Transverse colon (tissue), 4 donors: ENCODE measurements at places on chromosomes 2 and 18. TPM values are rescaled to one million over a fixed set of nuclear protein-coding genes. Genes with fewer than 3 reads are reported as not detected.

Gene PDCD1
- 0.55 TPM for total RNA-seq

DNA sequence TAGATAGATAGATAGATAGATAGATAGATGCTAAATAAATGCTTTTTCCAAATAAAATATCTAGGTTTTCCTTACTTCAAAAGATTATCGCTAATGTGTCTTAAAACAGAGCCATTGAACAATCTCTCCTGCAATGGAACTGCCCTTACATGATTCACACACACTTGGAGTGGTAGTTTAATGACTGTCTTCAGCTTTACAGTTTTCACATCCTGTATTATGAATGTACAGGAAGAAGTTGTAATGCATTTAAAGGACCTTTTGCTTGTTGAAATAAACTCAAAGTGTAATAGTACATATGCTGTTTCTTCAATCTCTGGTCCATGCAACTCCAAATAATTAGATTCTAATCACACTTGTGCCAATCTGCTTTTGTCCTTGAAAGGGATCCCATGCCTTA lies 797.6 kb upstream of the CDH2 start:
- H3K27me3 ChIP-seq = no peaks in the 10 kb centered on the region
- no peaks in the 10 kb centered on the region for H3K36me3 ChIP-seq
- H3K27ac ChIP-seq = no peak overlapping the region
- no peak overlapping the region for H3K4me3 ChIP-seq
- no peaks in the 10 kb centered on the region for H3K4me1 ChIP-seq

DNA sequence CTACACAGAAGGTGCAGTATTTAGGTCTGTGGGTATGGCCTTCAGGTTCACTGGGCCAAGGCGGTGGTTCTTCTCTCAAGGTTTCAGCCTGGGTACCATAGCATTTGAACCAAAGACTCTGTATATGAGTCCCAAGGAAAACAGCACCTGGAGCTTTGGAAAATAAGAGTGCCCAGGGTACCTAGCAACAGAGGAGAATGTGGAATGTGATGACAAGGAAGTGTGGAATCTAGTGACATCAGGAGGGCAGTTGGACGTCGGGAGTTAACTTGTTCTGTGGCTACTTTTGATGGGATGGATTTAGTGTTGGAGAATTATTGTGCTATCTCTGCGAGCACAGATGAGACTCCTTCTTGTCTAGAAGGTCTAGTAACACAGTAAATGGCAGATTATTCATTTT lies 201.2 kb downstream of the NOL4 start:
- no peak for DNase-seq
- no peak overlapping the region for H3K27ac ChIP-seq
- H3K4me1 ChIP-seq = peaks cover 5% of the 10 kb centered on the region
- H3K36me3 ChIP-seq = no peaks in the 10 kb centered on the region
- H3K27me3 ChIP-seq = no peaks in the 10 kb centered on the region

GRCh38 chr2:37610638-37611289 lies 60.7 kb downstream of the CDC42EP3 start:
- peaks cover 12% of the 10 kb centered on the region for H3K4me1 ChIP-seq
- DNase-seq = no peak
- no peaks in the 10 kb centered on the region for H3K36me3 ChIP-seq

Gene C2orf92
- 27.3 TPM for total RNA-seq

DNA sequence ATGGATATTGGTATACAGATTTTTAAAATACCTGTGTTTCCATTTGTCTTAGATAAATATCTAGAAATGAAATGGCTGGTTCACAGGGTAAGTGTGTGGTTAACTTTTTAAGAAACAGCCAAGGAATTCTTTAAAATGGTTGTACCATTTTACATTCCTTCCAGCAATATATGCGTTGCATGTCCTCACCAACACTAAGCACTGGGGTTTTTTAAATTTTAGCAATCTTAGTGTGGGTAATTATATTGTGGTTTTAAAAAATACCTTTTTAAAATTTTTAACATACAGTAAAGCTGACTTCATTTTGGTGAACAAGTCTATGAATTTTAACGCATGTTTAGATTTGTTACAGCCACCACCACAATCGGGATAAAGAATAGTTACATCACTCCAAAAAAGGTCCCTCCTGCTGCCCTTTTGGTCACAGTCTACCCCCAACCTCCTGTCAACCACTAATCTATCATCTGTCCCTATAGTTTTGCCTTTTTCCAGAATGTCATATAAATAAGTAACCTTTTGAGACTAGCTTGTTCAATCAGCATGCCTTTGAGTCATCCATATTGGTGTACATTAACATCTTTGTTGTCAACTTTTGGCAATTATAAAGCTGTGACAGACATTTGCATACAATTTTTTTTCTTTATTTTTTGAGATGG lies 128.1 kb upstream of the MSTN start:
- H3K27me3 ChIP-seq = no peaks in the 10 kb centered on the region
- peaks cover 3% of the 10 kb centered on the region for H3K4me1 ChIP-seq
- DNase-seq = no peak
- no peak overlapping the region for H3K27ac ChIP-seq

GRCh38 chr2:16102976-16103380 lies 162.6 kb downstream of the MYCN start:
- H3K4me1 ChIP-seq = peaks cover 6% of the 10 kb centered on the region
- no peaks in the 10 kb centered on the region for H3K27me3 ChIP-seq
- no peaks in the 10 kb centered on the region for H3K36me3 ChIP-seq
- peak; percentile 72 for DNase-seq
- no peak overlapping the region for H3K4me3 ChIP-seq

DNA sequence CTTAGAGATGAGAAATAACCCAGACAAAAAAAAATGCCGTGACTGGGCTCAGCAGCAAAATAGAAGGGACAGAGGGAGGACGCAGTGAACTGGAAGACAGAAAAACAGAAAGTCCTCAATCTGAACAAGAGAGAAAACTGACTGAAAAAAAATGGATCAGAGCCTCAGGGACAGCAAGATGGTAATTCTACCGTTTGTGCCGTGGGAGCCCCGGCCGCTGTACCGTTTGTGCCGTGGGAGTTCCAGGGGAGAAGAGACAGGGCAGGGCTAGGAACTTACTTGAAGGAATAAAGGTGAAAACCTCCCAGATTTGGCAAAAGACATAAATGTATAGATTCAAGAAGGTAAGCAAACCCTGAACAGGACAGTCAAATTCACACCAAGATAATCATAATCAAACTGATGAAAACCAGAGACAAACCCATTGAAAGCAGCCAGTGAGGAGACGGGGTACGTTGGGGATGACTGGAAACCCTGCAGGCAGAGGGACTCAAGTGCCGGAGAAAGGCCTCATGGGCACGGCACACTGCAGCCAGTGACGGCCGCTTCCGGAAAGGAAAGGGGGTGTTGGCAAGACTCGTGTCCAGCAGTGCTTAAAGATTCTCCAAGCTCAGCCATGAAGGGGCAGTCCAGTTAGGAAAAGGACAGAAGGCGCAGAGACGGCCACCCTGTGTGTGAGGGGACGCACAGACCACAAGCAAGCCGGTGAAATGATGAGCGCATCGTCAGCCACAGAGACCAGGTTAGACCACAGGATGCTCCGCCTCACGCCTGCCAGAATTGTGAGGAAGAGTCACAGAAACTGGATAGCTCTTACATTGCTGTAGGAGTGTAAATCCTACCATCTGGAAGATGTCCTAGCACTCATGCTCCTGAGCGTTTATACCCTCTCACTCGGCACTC lies 40.0 kb upstream of the NFATC1 start:
- H3K27me3 ChIP-seq = no peaks in the 10 kb centered on the region
- H3K4me1 ChIP-seq = no peaks in the 10 kb centered on the region
- H3K27ac ChIP-seq = no peak overlapping the region
- no peak overlapping the region for H3K4me3 ChIP-seq

GRCh38 chr2:163604941-163605555 lies 130.8 kb downstream of the FIGN start:
- H3K27me3 ChIP-seq = no peaks in the 10 kb centered on the region
- H3K27ac ChIP-seq = no peak overlapping the region
- no peaks in the 10 kb centered on the region for H3K4me1 ChIP-seq

Gene B3GNT2
- 37.0 TPM for total RNA-seq

Gene PTPN4
- total RNA-seq = 46.6 TPM

DNA sequence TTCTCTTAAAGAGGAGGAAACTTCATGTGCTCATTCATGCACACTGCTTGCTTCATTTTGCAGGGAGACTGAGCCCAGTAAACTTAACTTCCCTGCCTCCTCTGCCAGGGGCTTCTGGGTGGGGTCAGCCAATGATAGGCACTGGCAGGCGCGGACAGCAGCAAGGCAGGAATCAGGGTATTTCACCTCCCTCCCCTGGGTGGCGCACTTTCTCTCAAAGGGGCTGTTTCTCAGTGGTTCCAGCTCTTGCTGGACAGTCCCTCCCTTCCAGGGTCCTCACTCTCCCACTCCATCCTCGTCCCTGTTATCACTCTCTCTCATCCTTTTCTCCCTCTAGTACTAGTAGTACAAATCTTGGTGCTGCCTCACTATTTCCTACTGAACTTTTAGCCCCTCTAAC lies 320.5 kb upstream of the ZNF521 start:
- no peaks in the 10 kb centered on the region for H3K27me3 ChIP-seq
- no peak for DNase-seq
- H3K27ac ChIP-seq = no peak overlapping the region
- H3K4me1 ChIP-seq = no peaks in the 10 kb centered on the region

GRCh38 chr2:54608224-54608623 lies 115.2 kb upstream of the EML6 start:
- no peaks in the 10 kb centered on the region for H3K27me3 ChIP-seq
- no peaks in the 10 kb centered on the region for H3K4me1 ChIP-seq
- no peak overlapping the region for H3K27ac ChIP-seq
- H3K4me3 ChIP-seq = no peak overlapping the region

Gene SPAG16
- total RNA-seq = 13.5 TPM

Gene OSBPL6
- 1.5 TPM for total RNA-seq

DNA sequence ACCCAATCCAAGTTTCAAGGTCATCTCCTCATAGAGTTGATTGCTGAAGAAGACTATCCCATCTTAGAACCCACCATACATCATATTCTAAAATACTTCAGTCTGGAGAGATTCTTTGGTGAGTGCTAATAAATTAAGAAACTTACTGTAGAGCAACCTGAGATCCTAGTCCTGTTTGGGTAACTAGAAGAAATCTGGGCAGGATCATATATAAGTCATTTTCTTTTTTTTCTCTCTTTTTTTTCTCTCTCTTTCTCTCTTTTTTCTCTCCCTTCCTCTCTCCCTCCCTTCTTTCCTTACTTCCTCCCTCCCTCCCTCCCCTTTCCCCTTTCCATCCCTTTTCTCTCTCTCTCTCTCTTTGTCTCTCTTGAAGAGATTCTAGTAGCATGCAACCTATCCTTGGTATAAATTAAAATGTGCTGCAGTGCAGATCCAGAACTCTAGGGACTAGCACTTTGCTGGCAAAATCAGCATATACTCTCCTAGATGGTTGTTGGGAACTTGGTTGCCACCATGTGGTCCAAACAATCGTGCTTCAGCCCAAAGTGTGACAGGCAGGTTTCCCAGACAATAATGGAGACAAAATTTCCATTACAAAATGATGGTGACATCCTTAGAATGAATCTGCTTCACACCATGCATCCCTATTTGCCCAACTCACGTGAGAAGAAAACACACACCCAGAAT lies 399.4 kb upstream of the CELF4 start:
- H3K4me1 ChIP-seq = no peaks in the 10 kb centered on the region
- H3K27ac ChIP-seq = no peak overlapping the region
- DNase-seq = no peak
- no peaks in the 10 kb centered on the region for H3K36me3 ChIP-seq

Gene SLC40A1
- total RNA-seq = 345 TPM

DNA sequence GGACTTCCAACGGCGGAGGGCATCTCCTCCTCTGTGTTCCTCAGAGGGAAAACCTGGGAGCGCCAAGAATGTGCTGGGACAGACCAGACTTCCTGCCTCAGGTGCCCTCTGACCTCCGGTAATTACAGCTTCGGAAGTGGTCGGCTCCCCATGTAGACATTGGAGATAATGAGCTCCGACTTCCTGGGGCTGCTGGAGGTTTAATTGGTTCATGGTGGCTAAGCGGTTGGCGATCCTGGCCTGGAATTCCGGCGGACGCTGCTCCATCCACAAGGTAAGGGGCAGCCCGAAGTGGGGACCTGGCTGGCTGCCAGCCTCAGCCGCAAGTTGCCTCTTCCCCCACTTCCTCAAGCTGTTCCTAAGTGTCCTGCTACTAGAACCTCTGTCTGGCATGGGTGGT lies 83.2 kb upstream of the EPC2 start:
- no peaks in the 10 kb centered on the region for H3K36me3 ChIP-seq
- H3K4me3 ChIP-seq = no peak overlapping the region
- H3K4me1 ChIP-seq = no peaks in the 10 kb centered on the region
- no peak for DNase-seq
- H3K27ac ChIP-seq = no peak overlapping the region

- H3K27me3 ChIP-seq = no peaks in the 10 kb centered on the region
- no peak for DNase-seq
- no peaks in the 10 kb centered on the region for H3K36me3 ChIP-seq
- H3K27ac ChIP-seq = no peak overlapping the region
- H3K4me1 ChIP-seq = no peaks in the 10 kb centered on the region
Observed at GRCh38 chr2:148909114-148909513, 34.1 kb downstream of the KIF5C start.

Gene TSHZ1
- 34.8 TPM for total RNA-seq

DNA sequence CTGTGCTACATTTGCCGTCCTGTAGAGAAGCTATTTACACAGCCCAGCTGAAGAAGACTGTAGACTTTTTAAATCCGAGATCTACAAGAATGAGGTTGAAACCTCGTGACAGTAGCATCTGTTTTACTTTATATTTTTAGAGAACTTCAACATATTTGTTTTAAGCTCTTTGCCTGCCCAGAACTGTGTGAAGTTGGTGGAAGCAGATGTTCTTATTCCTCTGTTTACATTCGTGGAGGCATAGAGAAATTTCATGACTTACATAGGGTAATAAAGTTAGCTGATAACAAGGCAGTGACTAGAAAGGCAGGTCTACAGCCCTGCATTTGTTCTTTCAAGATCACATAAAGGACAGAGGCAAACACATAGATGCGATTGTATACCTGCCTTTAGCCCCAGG lies 47.0 kb upstream of the MAP3K20 start:
- peak overlapping the region; percentile 65 for H3K27ac ChIP-seq
- no peaks in the 10 kb centered on the region for H3K36me3 ChIP-seq
- H3K4me3 ChIP-seq = no peak overlapping the region
- no peak for DNase-seq

DNA sequence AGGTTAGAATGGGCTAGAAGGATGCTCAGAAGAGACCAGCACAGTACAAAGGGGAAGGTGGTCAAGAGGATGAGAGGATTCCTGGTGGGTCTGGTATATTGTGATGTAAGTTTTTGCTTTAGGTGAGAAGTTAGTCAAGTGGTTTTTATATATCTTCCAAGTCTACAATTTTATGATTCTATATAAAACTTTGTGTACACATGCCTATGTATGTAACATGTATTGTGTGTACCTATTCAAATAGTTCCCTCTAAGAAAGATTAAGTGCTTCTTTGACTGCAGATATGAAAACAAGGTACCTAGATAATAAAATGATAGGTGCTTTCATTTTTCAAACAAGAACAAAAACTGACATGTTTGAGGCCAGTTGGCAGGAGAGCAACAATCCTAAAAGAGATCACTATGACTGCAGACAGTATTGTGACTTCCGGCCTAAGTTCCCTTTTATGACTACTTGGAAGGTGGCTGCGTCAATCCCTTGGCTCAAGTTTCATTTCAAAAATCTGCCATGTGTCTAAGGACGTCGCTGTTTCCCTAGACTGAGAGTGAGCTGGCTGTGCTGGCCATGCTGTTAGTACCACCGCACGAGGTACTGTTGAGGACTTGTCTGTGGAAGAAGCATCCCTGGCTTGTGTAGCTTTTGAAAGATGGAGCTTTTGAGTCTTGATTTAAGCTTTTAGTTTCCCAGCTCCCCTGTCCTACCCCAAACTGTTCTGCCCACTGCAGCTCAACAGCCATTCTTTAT lies 123.1 kb downstream of the PRPF40A start:
- no peaks in the 10 kb centered on the region for H3K27me3 ChIP-seq
- no peaks in the 10 kb centered on the region for H3K4me1 ChIP-seq
- peak overlapping the region; percentile 38 for H3K27ac ChIP-seq
- H3K36me3 ChIP-seq = no peaks in the 10 kb centered on the region
